ENCODE measurements at places on chromosomes 3 and 15.

- no peak for DNase-seq
Measured at GRCh38 chr3:37227870-37228549, 53.6 kb upstream of the LRRFIP2 start.

- no peak for DNase-seq
Measured at GRCh38 chr3:151687076-151687475, 46.7 kb upstream of the AADACL2 start.

DNA sequence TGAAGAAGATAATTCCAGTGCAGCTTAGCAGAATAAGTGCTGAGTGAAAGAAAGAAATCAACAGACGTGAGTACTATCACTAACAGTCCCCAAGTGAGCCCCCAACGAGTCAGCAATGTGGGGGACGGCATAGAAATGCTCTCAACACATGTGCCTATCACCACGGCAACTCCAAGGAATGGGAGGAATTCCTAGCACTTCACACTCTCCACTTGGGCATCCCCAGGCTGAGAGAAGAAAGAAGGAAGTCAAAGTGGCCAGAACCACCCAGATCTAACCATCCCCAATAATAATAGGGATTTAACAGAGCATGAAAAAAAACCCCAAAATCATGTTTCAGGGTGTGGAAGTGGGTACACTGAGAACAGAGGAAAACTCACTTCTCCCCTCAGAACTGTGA lies 29.3 kb upstream of the CPNE4 start:
- DNase-seq = no peak

DNA sequence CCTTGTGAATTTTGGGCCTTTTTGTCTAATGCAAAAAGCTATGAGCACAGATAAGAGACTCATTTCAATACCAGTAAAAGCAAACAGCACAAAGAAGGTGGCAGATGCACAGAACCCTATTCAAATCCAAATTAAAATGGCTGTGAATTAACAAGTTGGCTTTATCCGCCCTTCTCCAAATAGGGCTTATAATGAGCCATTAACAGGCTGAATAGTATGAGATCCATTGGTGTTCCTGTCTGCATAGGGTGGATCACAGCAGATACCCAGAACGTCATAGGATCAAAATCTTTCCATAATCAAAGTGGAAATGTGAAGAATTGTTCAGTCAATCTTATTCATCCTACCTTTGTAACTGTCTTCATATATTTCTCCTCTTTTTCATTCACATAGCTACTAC lies 282.4 kb upstream of the UMPS start:
- no peak for DNase-seq

- DNase-seq = no peak
Measured at GRCh38 chr3:98695796-98696195, 67.3 kb upstream of the ST3GAL6 start.

DNA sequence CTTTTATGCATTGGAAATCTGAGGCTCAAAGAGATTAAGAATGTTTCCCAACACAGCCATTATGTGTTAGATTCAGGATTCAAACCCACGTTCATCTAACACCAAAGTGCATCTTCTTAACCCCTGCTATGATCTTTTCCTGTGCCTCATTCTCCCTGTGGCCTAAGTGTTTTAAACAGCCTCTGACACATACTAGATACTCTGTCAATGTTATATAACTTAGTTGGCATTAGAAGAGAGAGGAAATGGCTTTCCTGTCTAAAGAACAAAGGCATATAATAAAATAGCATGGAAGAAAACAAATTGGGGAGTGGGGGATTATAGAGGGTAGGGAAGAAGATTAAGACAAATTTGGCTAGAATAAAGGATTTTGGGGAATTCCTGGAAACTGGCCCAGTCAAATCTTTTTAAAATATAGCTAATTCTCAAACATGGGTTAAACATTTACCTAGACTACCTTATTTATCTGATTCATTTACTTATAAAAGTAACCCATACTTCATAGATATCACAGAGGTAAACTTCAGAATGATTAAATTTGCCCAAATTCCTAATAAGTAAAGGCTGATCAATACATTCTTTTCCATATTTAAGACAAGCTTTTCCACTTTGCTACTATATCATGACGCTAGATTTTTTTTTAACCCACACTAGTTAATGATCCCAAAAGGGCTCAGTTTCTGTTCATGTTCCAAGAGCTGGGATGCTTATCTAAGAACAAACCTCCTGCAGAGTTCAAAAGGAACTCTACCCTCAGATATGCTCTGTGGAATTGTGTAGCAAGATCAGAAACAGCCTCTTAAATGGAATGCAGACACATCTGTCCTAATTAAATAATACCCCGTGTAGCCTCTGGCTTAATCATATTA lies 122.9 kb upstream of the PTPRG start:
- no peak for DNase-seq

- DNase-seq = no peak
Measured at GRCh38 chr15:36109943-36110658, 469.3 kb upstream of the CDIN1 start.

DNA sequence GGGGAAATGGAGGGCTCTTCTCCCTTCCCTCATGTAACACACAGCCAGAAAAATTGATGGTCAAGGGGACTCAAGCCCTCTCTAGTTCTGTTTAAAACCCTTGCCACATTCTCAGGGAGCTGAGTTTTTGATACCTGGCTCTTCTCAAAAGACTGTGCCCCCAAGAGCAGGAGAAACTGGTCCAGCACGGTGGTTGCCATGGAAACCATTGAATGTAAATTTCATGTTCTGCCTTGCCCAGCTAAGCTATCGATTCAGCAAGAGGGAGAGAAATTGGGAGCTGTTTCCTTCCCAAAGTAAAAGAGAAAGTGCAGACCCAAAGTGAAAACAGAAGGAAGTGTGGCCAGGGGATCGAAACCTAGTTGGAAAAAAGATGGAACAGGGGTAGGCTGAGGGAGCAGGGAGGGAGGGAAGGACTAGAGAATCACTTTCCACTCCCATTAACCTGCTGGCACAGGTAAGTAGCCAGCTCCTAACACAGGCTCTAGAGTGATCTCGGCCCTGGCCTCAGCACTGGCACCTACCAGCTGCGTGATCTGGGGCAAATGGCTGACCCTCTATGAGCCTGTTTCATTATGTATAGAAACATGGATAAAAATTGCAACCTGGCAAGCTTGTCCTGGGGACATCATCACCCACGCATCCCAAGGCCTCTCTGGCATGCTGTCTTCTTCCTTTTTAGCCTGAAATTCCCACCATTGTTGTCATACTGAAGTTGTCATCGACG lies 140.9 kb downstream of the TPRA1 start:
- DNase-seq = no peak

GRCh38 chr3:79172241-79172640 lies 595.6 kb downstream of the ROBO1 start:
- DNase-seq = no peak

DNA sequence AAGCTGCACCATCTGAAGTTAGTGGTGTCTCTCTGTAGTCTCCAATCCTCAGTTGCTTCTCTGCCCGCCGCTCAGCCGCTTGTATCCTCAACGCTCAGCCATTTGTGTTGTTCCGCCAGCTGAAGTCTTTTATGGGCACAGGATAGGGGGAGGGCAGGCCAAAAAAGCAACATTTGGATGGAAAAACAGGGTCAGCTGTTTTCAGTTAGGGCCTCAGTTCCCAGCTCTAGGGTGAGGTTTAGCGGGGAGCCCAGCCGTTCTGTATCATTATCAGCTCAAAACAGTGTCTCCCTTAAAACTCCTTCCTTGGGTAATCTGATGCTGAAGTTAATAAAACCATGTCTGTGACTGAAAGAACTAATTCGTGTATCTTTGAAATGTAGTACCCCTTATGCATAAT lies 329.5 kb upstream of the AZI2 start:
- DNase-seq = no peak

GRCh38 chr15:71250936-71251583 lies 135.8 kb downstream of the THSD4 start:
- DNase-seq = no peak

- DNase-seq = no peak
Measured at GRCh38 chr15:57393061-57393460, 16.8 kb downstream of the CGNL1 start.

DNA sequence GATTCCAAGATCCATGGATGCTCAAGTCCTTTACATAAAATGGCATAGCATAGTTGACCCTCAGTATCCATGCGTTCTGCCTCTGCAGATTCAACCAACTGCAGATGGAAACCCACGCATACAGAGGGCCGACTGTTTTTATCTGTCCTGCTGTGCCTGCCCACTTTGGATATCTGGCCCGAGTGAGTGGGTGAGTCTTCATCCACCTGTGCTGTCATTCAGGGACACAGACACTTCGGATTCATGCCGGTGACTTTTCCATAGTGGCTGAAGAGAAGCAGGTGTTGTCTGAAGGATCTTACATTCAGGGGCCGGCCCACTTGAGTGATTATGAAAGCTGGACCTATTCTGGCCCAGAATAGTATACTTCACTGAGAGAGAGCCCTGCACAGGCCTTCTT lies 85.1 kb downstream of the RYR3 start:
- DNase-seq = no peak

DNA sequence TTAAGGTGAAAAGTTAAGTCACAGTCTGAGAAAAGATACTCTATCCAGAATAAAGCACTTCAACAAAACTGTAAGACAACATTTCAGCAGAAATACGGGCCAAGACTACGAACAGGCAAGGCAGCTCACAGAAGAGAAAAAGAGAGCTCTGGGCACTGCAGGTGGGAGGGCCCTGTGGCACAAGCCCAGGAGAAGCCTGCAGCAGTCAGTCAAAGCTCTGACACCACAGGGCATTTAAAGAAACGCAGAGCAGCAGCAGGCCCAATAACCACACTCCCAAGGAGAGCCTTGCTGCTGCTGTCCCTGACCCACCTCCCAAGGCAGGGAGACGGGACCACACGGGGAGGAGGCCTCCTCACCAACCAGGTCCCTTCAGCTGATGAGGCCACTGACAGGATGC lies 19.2 kb downstream of the CHSY1 start:
- DNase-seq = no peak

DNA sequence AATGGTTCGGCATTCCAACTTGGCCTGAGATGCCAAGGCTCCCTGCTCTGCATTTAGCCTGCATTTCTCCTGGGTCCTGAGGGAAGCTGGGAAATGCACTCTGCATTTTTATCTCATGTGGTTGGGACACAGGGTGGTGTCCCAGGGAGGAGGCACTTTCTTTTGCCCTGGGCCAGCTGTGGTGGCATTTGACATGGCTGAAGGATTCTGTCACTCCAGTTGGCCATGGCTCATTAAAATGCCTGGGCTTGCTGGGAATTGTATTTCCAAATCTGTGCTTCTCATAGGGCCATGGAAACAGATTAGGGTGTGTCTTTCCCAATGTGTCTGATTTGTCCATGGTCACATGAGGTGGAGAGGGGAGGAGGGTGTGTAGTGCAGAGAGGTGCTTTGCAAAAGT lies 128.3 kb upstream of the RGMA start:
- DNase-seq = no peak

DNA sequence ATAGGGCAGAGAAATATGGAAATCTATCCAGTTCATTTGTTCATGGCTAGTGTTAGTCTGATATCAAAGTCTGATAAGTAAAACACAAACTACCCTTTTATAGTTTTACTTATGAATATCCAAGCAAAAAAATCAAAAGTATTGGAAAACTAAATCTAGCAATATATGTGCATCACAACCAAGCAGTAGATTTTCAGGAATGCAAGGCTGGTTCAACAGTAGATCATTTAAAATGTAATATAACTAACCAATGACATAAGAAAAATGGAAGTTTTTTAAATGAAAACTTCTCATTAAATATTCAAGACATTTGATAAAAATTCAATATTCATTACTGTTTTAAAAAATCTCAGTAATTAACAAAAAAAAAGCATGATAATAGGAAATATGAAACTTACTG lies 12.8 kb upstream of the AQP9 start:
- no peak for DNase-seq

DNA sequence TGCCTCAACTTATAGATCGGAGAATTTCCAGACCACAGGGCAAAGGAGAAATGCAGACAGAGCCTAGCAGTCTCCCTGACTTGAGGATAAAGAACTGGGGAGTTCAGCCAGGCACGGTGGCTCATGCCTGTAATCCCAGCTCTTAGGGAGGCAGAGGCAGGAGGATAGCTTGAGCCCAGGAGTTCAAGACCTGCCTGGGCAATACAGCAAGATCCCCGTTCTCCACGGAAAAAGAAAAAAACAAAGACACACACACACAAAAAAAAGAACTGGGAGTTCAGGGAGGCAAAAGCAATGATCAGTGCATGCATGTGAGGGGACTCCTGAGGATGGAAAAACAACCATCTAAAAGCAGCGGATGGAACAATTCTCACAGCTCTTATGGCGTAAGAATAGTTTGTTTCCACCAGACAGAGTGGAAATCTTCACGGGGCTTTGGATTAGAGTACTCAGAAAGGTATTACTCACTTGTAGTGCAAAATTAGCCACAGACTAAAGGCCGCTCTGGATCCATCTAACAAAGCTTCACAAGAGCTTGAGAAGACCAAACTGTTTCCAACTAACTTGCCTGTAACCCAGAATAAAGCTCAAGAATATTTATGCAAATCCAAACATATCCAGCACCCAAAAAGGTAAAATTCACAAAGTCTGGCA lies 16.3 kb downstream of the SEC11A start:
- DNase-seq = no peak

DNA sequence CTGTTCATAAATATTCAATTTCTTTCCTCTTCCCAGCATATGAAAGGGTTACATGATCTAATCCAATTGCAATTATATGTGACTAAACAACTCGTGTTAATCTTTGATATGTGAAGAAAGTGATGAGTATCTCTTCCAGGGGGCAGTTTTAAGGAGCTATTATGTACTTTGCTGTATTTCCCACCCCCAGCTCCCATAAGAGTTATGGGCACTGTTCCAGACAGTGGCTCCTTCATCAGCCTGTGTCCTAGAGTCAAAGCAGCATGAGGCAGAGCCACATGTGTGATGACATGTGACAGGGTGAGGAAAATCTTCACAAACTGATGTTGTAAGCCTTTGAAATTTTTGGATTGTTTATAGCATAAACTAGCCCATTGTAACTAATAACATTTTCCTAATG lies 315.4 kb downstream of the DIPK2A start:
- DNase-seq = no peak

DNA sequence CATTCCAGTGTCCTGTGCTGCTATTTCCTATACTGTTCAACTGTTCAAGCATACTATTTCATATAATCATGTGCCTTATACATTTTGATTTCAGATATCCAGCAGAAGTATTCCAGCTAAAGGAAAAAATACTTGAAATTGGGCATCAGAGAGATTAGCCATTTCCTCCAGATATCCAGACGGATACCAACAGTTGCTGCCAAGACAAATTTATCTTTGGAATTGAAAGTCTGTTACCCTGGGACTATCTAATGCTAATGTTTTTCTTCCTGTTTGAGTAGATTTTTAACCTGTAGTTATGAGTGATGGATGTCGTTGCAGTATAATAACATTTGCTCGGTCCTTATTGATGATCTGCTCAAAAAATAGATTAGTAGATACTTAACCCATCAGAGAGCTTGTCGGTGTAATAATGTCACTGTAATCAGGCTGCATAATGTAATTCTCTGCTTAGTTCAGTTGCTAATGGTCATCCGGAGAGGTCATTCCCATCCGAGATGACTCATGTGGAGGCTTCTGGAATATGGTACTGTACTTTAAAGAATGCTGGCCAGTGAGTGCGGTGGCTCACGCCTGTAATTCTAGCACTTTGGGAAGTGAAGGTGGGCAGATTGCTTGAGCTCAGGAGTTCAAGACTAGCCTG lies 51.5 kb downstream of the TIMP4 start:
- DNase-seq = no peak

Data from GM13976 (cell line).